ENCODE measurements at places on chromosomes 2 and 18.

- DNase-seq = no peak
Measured at GRCh38 chr2:29209551-29209950, 94.3 kb downstream of the CLIP4 start.

GRCh38 chr2:162261032-162261945 lies 18.0 kb upstream of the FAP start:
- peak; percentile 49 for DNase-seq

GRCh38 chr2:235689427-235689853 lies 195.6 kb downstream of the AGAP1 start:
- no peak for DNase-seq

- no peak for DNase-seq
Measured at GRCh38 chr2:73611193-73611592, 31.0 kb downstream of the NAT8 start.

GRCh38 chr2:216316743-216317142 lies 55.5 kb downstream of the MARCHF4 start:
- peak; percentile 57 for DNase-seq

GRCh38 chr2:9150568-9150900 lies 56.1 kb upstream of the ASAP2 start:
- no peak for DNase-seq

GRCh38 chr2:33521791-33522281 lies 45.4 kb downstream of the RASGRP3 start:
- peak; percentile 86 for DNase-seq

GRCh38 chr2:240642806-240643092 lies 17.5 kb downstream of the GPR35 start:
- DNase-seq = no peak

GRCh38 chr2:188810586-188810985 lies 163.6 kb upstream of the COL3A1 start:
- DNase-seq = no peak

- no peak for DNase-seq
Measured at GRCh38 chr2:234577191-234577590, 80.3 kb upstream of the ARL4C start.

- no peak for DNase-seq
Measured at GRCh38 chr2:202376460-202377206, 506 bp downstream of the BMPR2 start.

- peak; percentile 65 for DNase-seq
Measured at GRCh38 chr2:167212014-167212648, 323.9 kb downstream of the XIRP2 start.
